Heart left ventricle (tissue), 16 donors: ENCODE measurements at places on chromosomes 3 and 15. TPM values are rescaled to one million over a fixed set of nuclear protein-coding genes. Genes with fewer than 3 reads are reported as not detected.

The ZNF662 gene
- total RNA-seq, result 1.0 TPM

- H3K4me3 ChIP-seq, result no peak overlapping the region
- H3K36me3 ChIP-seq, result no peaks in the 10 kb centered on the region
- peaks cover 14% of the 10 kb centered on the region for H3K4me1 ChIP-seq
- no peaks in the 10 kb centered on the region for H3K27me3 ChIP-seq
- peak overlapping the region; percentile 27 for H3K27ac ChIP-seq
Observed at GRCh38 chr3:111675846-111676210, 80.7 kb upstream of the ZBED2 start.

DNA sequence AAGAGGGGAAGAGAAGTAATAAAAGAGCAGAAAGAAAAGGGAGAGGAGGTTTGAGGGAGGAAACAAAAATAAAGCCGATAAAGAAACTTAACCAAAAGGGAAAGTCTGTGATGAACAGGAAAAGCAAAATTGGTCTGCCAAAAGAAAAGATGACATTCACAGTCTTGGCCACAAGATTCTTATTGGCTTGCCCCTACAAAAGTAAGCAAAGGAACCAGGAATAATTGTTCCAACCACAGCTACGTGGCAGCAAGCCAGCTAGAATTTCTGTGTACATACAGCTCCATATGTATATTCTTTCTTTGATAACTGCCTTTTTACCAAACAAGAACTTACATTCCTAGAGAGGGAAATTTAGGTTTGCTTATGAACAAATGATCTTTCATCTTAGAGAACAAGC is 79.6 kb downstream of the MLH1 start:
- no peak overlapping the region for H3K4me3 ChIP-seq
- H3K27me3 ChIP-seq, result no peaks in the 10 kb centered on the region
- no peak overlapping the region for H3K27ac ChIP-seq
- no peak for DNase-seq
- no peaks in the 10 kb centered on the region for H3K4me1 ChIP-seq

GRCh38 chr3:69500604-69501003 is 114.7 kb upstream of the FRMD4B start:
- H3K27me3 ChIP-seq, result no peaks in the 10 kb centered on the region
- peak; percentile 36 for DNase-seq
- H3K36me3 ChIP-seq, result no peaks in the 10 kb centered on the region
- H3K27ac ChIP-seq, result peak overlapping the region; percentile 14

GRCh38 chr15:31559786-31560185 is 233.2 kb downstream of the KLF13 start:
- no peak for DNase-seq
- no peak overlapping the region for H3K4me3 ChIP-seq
- H3K27me3 ChIP-seq, result no peaks in the 10 kb centered on the region
